ENCODE measurements at places on chromosomes 4 and X.

- peak; percentile 26 for DNase-seq
Observed at GRCh38 chr4:26088433-26088928, 174.5 kb downstream of the SMIM20 start.

GRCh38 chrX:3231766-3232165 is 114.7 kb downstream of the MXRA5 start:
- DNase-seq = no peak

DNA sequence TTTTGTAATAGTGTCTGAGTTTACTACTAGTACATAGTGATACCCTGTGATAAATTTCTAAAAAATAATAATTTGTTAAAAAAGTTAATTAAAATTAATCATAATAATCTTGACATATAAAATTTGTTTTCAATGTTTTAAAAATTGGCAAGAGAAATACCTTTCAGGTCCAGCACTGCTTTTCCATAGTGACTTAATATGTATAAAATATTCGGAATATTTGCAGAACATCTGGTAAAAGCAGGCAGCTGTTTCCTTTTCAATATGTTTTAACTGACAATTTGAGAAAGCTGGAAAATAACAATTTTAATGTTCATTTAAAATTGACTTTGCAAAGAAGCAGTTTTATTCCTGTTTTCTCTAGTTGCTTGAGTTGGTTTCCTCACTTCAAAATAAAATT is 17.6 kb upstream of the GK2 start:
- DNase-seq = no peak

- peak; percentile 20 for DNase-seq
Observed at GRCh38 chr4:110020646-110021443, 108.2 kb downstream of the EGF start.

DNA sequence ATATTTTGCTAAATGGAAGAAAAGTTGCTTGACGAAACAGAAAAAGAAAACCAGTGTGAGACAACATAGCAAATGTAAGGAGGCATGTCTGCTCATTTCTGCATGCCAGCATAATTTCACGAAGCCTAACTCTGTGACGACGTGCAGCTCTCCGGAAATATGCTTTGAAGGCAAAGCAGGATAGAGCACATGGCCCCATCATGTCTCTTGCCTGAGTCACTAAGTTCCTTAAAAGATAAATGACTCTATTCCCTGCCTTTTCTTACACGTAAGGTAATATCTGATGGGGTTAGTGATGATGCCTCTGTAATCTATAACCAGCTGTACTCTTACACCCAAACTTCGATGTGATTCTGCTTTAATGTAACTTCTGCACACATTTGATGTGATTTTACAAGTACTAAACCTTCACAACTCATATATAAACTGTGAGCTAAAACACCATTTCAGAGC is 64.5 kb downstream of the ANXA3 start:
- DNase-seq = no peak

- DNase-seq = no peak
Observed at GRCh38 chr4:13449590-13449989, 34.5 kb downstream of the RAB28 start.

DNA sequence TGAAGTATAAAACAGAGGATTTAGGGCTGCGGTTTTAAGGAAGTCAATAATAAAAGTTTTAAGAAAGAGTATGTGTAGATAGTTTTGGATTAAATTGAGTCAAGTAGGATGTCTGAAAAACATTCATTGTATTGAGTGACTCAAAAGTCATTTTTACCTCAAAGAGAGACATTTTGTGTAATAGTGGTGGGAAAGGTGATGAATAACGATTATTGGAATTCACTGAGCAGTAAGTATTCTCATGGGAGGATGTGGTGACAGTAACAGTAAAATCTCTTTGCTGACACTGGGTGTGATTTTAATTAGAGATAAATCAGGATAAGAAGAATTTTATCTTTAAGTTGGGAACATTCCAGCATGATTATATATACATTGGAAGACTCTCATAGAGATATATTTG is 233.6 kb downstream of the PDHA2 start:
- no peak for DNase-seq

GRCh38 chrX:43750248-43750676 is 94.2 kb downstream of the MAOA start:
- peak; percentile 78 for DNase-seq

- peak; percentile 1 for DNase-seq
Observed at GRCh38 chr4:34417160-34417559, 1827.2 kb downstream of the ARAP2 start.

- DNase-seq = no peak
Observed at GRCh38 chr4:146415829-146416228, 105.9 kb downstream of the SLC10A7 start.

- DNase-seq = no peak
Observed at GRCh38 chr4:26206999-26207398, 113.8 kb upstream of the RBPJ start.

DNA sequence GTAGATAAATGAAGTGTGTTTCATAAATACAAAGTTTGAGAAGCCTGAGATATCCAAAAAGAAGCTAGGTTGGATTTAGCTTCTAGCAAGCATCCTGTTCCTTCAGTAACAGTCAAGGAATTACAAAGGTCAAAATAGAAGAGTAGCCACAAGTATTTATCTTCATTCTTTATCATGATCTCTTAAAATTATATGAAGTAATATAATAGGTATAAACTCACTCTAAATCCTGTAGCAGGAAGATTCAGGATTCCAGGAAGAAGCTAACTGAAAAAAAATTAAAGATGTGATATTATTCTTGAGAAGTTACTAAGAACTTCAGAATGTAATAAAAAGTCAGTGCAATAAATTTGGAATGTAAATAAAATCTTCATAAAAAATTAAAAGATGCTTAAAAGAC is 31.1 kb upstream of the RXFP1 start:
- no peak for DNase-seq

- no peak for DNase-seq
Observed at GRCh38 chr4:158203436-158203835, 6.8 kb upstream of the TMEM144 start.

GRCh38 chr4:78799551-78800495 is 23.7 kb downstream of the BMP2K start:
- DNase-seq = no peak

DNA sequence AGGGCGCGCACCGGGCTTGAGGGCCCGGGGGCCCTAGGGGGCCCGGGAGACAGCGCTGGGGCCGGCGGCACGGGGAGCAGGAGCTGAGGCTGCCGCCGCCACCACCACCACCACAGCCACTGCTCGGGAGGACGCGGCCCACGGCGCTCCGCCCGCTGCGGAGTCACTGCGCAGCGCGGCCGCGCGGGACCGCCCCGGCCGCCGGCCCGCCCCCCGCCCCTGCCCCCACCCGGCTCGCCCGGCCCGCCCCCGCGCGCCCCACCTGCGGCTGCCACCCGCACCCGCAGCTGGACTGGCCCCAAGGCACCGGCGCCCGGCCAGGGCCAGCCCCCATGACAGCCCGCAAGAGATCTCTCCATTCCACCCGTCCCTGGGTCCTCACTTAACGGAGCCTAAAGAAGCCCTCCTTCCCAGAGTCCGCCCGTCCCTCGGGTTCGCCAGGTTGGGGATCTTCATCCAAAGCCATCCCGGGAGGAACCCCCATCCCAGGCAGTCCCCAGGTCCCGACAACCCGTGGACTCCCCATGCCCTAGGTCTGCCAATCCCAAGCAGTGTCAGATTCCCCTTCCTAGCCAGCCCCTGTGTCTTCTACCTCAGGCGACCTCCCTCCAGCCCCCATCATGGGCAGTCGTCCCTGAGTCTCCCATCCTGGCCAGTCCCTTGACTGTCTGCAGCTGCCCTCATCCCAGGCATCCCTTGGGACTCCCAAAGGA is 40.0 kb upstream of the IQSEC2 start:
- DNase-seq = peak; percentile 39

GRCh38 chr4:188624370-188624769 is 485.1 kb downstream of the TRIML1 start:
- no peak for DNase-seq

- DNase-seq = no peak
Observed at GRCh38 chr4:40055511-40055862, 1.2 kb upstream of the N4BP2 start.

DNA sequence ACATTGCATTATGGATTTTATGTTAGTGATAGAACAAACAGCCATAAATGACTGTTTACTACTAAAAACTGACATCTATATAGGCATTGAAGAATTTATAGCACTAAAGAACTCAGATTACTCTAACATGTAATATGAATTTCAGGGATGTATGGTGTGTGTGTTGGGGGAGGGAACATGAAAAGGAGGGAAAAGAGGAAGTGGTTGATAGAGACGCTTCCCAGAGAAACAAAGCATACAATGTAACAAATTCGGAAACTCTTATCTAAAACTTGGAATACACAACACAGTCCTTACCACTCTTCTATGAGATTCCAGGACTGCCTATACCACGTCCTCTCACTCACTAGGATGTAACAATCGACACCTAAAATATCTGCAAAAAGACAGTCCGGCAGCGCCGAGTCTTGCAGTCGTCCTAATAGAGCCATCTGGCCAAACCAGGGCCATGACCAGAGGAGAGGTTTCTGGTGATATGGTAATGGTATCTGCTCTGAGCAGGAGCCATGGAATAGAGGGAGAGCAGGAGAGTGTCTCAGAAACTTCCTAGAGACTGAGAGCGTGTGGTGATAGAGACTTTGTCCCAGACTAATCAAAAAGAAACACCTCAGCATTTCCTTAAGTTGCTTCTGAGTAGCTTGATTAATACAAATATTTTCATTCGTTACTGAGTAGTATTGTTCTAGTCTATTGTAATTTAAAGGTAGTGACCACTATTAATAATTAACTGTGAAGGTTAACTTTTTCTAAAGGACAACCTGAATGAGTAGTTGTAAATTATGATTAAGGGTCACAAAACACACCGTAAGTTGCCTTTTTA is 251.9 kb upstream of the ETNPPL start:
- no peak for DNase-seq

DNA sequence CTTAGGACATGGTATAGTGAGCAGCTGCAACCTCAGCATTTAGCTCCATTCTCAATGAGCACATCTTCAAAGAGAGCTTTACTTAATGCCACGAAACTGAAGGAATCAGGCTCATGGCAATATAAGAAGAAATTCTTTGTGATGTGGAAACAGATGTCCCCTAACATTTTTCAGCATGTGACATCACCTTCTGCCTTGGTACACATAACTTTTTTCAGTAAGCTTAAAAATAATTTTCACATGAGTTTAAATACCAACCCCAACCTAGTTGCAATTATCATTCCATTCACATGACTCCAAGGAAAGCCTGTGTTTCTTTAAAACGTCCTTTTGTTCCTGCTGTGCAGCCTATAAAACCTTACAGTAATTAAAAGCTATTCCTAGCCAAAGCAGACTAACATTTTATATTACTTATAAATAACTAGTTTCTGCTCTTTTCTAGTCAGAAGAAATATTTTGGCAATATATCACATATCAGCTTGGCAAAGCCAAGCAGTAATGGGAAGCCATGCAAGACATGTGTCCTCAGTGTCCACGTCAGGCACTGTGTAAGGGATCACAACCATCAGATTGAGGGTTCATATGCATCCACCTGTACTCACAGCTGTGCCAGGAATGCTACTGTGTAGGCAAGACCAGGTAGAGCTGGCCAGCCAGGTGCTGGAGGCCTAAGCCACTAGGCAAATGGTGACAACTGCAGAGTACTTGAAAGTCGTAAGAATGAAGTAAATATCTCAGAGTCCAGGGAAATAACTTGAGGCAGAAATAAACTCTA is 466.6 kb downstream of the INPP4B start:
- peak; percentile 90 for DNase-seq

DNA sequence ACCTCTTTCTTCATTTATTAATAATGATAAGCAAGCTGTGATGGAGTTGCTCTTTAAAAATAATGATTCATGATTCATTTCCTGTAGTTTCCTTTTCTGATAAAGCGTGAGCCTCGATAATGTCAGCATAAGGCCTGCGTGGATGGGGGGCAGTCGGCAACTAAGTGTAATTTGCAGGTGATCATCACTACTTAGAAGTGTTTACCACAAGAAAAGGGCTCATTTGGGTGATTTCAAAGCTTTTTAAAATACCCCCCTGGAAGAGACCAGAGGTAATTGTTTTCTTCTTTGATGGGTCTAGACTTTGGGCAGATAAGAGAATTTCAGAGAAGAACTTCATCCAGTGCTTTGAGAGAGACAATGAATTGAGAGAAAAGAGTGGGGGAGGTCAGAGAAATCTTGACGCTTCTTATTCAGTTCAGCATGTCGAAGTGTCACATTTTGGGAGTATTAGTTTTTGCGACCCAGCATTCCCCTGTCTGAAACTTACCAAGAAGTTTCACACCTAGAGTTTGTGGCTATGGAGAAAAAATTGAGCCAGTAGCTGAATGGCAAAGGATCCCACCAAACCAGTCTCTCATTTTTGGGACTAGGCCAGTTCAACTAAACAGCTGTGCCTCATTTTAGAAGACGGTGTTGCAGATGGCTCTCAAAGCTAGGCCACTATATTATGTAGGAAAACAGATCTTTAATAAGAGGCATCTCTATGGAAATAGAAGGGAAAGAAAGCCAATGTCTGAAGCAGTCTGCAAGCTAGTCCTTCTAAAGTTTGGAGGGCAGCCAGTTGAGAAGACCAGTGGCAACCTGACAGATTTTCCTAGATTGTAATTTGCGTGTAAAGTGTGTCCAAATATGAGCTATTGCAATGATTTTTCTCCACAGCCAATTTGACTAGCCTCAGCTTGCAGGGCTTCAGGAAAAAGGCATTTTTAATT is 171.0 kb upstream of the PPP1R2C start:
- DNase-seq = no peak

- peak; percentile 48 for DNase-seq
Observed at GRCh38 chr4:147760695-147761094, 28.8 kb downstream of the ARHGAP10 start.

DNA sequence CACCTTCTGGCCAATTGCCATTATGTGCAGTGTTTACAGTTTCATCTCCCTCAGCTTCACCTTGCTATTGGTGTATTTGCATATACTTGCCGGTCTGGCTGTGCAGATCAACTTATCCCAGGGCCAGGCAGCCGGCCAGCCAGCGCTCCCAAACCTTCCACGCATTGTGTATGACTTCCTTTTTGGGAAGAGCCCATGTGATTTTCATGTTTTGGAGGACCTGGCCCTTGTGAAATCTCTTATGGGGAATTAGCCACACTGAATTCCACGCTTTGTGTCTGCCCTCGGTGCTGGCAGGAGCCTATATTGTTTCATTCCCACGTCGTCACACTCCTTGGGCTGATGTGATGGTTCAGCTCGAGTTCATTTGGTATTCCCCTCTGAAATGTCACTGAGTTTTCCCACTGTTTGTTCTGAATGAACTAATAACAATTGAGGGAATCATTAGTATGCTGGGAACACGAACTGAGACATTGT is 6.0 kb upstream of the PDLIM3 start:
- no peak for DNase-seq

GRCh38 chrX:14032406-14032805 is 2.7 kb upstream of the GEMIN8 start:
- DNase-seq = peak; percentile 88

All from adipocyte (in vitro differentiated cells).